Left lobe of liver (tissue), 2 donors: ENCODE measurements at places on chromosomes 16 and 17. TPM values are rescaled to one million over a fixed set of nuclear protein-coding genes. Genes with fewer than 3 reads are reported as not detected.

DNA sequence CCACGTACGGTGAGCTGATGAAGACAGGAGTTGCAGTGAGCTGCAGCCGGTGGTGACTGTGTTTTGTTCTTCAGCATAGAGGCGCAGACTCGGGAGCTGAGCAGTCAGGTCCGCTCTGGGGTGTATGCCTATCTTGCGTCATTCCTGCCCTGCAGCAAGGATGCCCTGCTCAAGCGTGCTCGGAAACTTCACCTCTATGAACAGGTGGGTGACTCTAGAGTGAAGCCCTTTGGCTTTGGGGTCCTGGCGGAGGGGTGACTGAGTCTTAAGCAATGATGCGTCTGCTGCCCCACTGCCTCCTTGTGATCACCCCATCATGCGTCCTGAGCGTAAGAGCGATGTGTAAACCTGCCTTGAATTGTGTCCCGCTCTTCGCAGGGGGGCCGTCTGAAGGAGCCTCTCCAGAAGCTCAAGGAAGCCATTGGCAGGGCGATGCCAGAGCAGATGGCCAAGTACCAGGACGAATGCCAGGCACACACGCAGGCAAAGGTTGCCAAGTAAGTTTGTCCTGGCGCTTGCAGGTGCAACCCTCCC lies 22.9 kb downstream of the UBN1 start:
- DNase-seq: no peak

The OTOP3 gene
- not detected for total RNA-seq

- peak; percentile 42 for DNase-seq
Measured at GRCh38 chr16:24980077-24980793, 34.9 kb downstream of the ARHGAP17 start.

The VTN gene
- total RNA-seq: 3,241 TPM

The ARL4D gene
- 15.4 TPM for total RNA-seq

The NAGS gene
- 51.3 TPM for total RNA-seq

GRCh38 chr16:82995286-82995923 lies 368.6 kb downstream of the CDH13 start:
- no peak for DNase-seq

DNA sequence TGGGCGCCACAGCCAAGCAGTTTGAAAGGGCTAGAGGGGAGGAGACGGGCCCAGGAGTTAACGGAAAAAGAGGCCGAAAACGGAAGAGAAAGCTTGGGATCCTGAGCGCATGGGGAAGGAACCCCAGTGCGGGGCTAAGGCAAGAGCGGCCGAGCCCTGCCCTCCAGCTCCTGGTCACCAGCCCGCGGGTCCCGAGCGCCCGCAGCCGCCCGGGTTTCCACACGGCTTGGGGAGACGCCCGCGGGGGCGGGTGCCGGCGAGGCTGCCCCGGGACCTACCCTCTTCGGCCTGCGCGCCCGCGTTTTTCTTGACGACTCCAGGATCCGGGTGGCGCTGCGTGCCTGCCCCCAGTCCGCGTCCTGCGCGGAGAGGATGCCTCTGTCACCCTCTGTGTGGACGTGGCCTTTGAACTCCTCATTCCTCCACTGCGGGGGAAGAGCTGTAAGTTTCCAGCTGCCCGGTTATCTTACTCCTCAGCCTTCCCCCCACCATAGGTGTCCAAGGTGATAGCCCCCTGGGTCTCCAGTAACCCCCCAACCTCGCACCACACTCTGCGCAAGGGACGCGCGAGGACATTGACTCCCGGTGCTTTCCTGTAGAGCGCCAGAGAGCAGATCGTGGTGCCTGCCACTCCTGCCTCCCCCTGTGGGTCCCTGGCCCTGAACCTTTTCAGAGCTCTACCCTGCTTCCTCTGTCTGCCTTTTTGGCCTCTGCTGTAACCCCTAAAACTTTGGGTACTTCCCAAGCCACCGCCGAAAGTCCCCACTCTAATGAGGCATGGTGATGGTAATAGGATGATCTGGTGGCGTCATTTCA lies 1.7 kb upstream of the CDH11 start:
- DNase-seq: no peak

GRCh38 chr17:1354030-1354429 lies 46.0 kb downstream of the YWHAE start:
- DNase-seq: no peak

DNA sequence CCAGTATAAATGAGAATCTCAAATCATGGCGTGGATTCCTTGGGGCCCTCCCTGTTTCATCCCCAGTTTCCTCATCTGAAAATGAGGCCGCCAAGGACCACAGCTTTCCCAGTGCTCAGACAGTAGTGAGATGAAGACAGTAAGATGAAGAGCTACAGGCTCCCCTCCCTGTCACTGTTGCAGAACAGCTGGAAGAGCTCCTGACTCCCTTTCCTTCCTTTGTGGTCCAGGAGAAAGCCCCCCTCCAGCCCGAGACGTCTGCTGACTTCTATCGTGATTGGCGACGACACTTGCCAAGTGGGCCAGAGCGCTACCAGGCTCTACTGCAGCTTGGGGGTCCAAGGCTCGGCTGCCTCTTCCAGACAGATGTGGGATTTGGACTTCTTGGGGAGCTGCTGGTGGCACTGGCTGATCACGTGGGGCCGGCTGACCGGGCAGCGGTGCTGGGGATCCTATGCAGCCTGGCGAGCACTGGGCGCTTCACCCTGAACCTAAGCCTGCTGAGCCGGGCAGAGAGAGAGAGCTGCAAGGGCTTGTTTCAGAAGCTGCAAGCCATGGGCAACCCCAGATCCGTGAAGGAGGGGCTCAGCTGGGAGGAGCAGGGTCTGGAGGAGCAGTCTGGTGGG lies 3.0 kb upstream of the EFTUD2 start:
- DNase-seq: no peak

The RCVRN gene
- not detected for total RNA-seq

The CLEC18A gene
- total RNA-seq: 0.35 TPM

DNA sequence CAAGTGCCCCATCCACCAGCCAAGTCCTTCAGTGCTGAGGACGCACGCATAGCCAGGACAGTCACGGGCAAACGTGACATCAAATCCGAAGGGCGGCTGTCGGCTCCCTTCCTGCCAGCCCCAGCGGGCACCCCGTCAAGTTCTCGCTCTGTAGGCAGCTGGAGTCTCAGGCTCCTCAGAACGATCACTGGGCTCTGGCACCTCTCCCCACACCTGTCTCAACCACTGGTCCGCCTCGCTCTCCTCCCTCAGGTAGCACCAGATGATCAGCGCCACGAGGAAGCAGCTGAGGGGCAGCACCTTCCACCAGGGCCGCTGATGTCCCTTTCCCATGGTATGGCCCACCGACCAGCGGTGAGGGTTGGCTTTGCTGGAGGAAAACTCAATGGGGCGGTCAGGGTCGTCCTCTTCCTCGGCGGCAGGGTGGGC lies 422 bp downstream of the UQCC4 start:
- DNase-seq: no peak

GRCh38 chr17:41972571-41973407 lies 6.2 kb downstream of the CNP start:
- DNase-seq: peak; percentile 79

- DNase-seq: peak; percentile 70
Measured at GRCh38 chr17:17401271-17401781, 75.5 kb upstream of the MED9 start.

The TBC1D3B gene
- total RNA-seq: 5.7 TPM

GRCh38 chr16:14109782-14110727 lies 38.9 kb downstream of the MRTFB start:
- DNase-seq: no peak

DNA sequence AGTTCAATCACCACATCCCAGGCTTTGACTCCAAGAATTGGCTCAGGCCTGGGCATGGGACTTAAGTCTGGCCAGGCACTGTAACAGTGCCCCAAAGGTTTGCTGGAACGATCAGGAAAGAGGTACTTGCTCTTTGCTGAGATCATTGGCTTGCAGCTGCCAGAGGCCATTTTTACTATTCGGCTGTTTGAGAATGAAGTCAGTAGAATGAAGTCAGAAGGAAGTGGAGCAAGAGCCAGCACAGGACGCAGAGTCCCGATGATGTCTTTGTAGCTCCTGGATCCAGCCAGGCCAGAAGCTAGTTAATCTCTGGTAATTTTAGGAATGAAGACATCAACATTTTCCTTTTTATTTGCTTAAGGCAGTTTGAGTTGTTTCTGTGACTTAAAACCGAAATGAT lies 195.5 kb downstream of the RAB11FIP4 start:
- DNase-seq: no peak

DNA sequence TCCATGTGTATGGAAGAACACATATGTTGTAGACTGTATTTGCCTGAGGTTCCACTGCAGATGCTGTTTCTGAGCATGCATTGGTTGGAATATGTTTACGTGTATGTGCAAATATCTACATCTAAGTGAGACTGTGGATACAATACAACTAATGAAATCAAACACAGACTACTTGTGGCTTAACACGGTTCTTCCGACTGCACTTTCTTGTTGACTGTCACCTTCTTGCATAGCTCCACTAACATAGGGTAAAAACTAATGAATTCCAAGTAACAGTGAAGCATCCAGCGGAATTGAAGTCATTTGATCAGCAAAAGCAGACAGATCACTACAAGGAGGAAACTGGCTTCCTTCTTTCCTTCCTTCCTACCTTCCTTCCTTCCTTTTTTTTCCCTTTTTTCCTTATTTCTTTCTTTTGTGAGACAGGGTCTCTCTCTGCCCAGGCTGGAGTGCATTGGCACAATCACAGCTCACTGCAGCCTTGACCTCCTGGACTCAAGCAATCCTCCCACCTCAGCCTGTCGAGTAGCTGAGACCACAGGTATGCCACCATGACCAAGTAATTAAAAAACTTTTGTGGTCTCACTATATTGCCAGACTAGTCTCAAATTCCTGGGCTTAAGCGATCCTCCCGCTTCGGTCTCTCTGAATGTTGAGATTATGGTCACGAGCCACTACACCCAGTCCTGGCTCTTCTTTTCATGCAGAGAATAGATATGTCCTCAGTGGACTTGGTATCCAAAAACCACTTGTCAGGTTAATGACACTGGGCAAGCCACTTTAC lies 22.0 kb upstream of the CCL1 start:
- no peak for DNase-seq

The CBFA2T3 gene
- total RNA-seq: 11.0 TPM

DNA sequence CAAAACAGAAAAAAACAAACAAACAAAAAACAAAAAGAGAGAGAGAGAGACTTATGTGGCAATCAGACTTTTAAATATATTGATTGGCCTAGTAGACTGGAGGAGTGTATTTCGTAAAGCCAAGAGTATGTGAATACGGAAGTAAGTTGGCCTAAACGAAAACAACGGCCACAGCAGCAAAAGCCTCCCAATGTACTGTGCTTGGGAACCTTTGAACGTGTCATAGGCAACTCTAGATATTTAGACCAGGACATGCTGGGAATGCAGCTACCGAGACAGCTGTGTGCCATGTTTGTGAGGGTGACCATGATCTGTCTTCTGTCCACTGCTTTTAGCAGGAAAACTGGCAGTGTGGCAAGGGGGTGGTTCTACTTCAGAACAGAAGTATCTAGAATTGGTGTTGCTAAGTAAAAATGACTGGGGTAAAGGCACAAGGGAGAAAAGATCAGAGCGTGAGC lies 7.4 kb downstream of the MAF start:
- DNase-seq: peak; percentile 69

- no peak for DNase-seq
Measured at GRCh38 chr17:34117811-34118210, 137.3 kb upstream of the CCL2 start.

GRCh38 chr17:48588528-48588927 lies 1.5 kb downstream of the HOXB3 start:
- no peak for DNase-seq

- no peak for DNase-seq
Measured at GRCh38 chr17:4514206-4514605, 15.5 kb downstream of the SPNS2 start.

The CHD3 gene
- total RNA-seq: 5.7 TPM

- no peak for DNase-seq
Measured at GRCh38 chr17:27206447-27206846, 87.5 kb upstream of the WSB1 start.

- DNase-seq: no peak
Measured at GRCh38 chr17:51079049-51079448, 41.6 kb downstream of the SPAG9 start.

- no peak for DNase-seq
Measured at GRCh38 chr17:37483311-37484039, 6.2 kb upstream of the DUSP14 start.

GRCh38 chr16:50469744-50470321 lies 78.4 kb upstream of the NKD1 start:
- DNase-seq: no peak

The LGALS9B gene
- not detected for total RNA-seq

The TNRC6C gene
- total RNA-seq: 11.0 TPM

The PRKCB gene
- total RNA-seq: 3.3 TPM

DNA sequence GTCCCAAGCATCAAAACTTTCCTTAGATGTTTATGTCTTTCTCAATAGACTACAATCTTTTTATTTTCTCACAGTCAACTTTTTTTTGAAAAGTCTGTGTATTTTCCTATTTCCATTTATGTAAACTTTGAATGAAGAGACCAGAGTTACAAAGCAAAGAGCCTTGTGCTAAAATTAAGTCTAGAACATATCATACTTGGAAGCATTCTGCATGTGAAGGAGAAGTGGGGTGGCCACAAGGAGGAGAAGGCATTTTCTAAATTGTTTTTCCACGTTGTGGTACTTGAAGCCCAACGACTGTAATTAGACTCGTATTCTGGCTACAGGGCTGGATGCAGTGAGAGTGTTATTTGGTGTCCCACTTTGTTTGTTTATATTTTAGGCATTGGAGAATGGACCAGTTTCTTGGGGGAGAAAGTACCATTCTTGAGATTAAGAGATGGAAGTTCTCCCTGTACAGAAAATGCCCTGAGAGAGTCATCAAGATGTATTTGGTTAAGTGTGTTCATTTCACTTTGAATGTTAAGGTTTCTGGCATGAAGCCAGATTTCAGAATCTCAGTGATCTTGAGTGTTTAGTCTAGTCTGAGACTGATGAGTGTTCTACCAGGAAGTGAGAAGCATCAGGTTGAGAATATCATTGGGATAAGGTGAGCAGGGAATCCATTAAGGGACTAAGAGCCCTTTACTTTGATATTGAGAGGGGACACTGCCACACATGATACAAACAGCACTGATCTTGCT lies 71.6 kb downstream of the MAP2K6 start:
- no peak for DNase-seq

- DNase-seq: no peak
Measured at GRCh38 chr17:58121925-58122324, 26.3 kb upstream of the OR4D1 start.

DNA sequence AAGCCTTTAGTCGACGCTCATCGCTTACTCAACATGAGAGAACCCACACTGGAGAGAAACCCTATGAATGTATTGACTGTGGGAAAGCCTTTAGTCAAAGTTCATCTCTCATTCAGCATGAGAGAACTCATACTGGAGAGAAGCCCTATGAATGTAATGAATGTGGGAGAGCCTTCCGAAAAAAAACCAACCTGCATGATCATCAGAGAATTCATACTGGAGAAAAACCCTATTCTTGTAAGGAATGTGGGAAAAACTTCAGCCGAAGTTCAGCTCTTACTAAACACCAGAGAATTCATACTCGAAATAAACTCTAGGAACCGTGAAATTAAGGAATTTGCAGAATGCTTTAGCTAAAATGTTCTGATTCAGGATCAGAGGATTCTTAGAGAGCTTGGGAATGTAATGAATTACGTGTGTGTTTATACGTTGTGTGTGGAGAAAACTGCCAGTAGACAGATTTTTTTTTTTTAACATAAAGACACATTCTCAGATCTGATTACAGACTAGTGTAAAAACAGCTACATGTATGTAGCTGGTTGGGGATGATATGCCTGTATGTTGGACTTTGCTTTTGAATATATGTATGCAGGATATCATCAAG lies 25.4 kb downstream of the ZFP90 start:
- DNase-seq: no peak

The SLFN11 gene
- 2.7 TPM for total RNA-seq
